ENCODE measurements at places on chromosomes 12 and 14.

DNA sequence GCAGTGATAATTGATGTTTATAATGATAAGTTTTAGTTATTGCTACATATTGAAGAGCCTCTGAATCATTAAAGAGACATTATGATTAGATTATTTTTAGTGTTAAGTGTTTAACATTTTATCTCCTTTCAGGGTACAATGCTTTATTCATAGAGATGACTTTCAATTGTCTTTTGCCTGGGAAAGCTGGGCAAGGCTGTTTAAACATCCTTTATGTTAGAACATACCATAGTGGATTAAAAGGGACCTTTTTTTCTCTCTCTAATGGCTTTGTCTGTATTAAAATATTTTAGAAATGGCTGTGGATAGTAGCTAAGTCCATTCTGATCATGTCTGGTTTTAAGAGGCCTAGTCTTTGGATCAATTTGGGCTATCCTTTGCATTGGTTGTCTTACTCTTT lies 427.5 kb upstream of the MIS18BP1 start:
- DNase-seq: no peak

DNA sequence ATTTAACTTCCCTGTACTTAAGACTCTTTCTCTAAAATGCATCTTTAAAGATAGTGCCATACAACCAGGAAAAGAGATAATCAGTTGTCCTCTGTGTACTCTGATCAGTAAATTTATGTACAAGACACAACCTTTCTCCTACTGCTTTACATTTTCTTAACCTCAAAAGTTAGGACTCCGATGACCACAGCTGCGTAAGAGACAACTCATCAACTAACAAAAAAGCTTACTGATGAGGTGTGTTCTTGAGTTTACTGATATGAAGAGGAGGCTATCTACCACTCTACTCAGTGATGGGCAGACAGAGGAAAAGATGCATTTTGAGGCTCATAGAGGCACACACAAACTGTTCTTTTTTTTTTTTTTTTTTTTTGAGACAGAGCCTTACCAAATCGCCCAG lies 71.4 kb upstream of the HIF1A start:
- no peak for DNase-seq

DNA sequence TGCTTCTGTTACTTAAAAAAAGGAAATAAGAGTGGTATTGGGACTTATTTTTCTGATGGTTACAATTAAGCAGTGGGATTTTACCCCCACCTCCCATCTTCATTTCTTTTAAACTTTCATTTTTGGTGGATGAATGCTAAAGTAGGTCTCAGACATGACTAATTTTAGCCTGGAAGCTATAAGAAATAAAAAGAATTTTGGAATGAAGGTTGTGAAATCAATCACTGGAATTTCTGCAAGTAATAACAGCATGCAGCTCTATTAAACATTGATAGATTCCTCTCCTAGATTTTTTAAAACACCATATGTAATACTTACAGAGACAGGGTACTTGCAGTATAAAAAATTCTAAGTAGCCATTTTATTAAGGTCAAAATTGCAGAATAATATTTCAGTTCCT lies 164.2 kb upstream of the CLEC14A start:
- no peak for DNase-seq

GRCh38 chr14:78448164-78449094 lies 278.3 kb downstream of the NRXN3 start:
- DNase-seq: peak; percentile 23

GRCh38 chr12:75750716-75751306 lies 239.4 kb upstream of the KRR1 start:
- peak; percentile 48 for DNase-seq

GRCh38 chr12:87439990-87440827 lies 589.0 kb downstream of the C12orf50 start:
- peak; percentile 95 for DNase-seq

- DNase-seq: peak; percentile 54
Measured at GRCh38 chr12:124321040-124321481, 26.2 kb downstream of the RFLNA start.

DNA sequence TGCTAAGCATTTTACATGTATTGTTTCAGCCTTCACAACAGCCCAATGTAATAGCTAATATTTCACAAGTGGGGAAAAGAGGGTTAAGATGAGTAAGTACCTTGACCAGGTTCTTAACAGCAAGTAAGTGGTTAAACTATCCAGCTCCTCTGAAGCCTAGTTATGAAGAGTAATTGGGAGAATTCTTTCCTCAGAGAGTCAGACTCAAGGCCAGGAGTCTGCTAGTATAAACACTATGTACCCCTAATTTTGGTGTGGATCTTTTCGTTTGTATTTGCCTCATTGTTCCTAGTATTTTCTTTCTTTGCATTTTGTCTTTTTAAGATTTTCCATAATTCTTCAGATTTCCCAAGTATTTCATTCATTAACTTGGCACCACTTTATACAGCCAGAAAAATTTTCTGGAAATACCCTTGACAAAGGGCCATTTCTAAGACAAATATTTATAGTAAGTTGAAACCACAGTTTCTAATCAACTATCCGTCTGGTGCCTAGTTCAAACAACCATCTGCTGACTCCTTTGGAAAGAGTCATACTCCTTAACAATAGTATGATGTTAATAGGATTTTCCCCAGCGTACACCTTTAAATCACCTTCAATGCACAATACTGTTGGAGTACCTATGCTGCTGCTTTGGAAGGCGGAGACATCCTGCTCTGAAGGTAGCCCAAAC lies 81.2 kb downstream of the SCAF11 start:
- DNase-seq: no peak

GRCh38 chr12:115013236-115013981 lies 329.4 kb upstream of the TBX3 start:
- no peak for DNase-seq

GRCh38 chr12:93476555-93476954 lies 9.2 kb downstream of the MRPL42 start:
- DNase-seq: no peak

DNA sequence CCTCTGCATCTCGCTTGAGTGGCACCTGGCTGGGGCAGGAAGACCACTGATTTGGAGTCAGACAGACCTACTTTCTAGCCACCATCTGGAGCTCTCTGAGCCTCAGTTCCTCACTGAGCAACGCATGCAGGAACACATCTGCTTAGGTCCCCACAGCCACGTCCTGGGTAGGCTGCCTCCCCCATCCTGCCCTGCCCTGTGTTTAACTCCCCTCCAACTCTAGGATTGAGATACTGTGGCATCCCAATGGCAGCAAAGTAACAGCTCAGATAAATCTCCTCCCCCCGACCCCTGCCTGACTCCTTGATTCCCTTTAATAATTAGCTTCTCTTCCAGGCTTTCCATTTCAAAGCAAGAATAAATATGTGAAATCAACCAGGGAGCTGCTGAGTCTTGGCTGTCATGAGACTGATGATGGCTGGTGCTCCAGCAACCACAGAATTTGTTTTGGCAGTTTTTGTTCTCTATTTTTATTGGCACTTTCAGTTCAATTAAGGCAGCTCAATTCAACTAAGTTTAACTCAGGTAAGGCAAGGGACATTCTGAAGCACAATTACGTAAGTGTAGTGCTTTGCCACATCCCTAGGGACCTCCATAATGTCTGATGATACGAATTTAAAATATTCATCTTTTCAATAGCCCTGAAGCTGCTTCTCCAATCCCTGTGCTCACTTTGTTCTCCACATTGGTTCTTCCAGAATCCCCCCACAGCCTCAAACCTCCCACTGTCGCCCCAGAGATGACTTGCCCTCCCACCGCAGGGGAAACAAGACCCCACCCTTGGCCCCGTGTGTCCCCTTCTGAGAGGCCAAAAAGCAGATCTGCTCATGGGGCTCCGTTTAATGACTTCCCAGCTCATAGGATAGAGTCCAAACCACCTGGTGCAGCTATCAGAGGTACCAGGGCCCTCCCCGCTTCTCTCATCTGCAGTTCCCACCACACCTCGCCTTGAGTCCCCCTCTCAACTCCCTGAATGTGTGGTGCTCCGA lies 58.2 kb downstream of the ESR2 start:
- DNase-seq: no peak

- no peak for DNase-seq
Measured at GRCh38 chr14:67420102-67420739, 8.3 kb upstream of the PLEK2 start.

- DNase-seq: no peak
Measured at GRCh38 chr12:114506651-114507050, 100.7 kb upstream of the TBX5 start.

DNA sequence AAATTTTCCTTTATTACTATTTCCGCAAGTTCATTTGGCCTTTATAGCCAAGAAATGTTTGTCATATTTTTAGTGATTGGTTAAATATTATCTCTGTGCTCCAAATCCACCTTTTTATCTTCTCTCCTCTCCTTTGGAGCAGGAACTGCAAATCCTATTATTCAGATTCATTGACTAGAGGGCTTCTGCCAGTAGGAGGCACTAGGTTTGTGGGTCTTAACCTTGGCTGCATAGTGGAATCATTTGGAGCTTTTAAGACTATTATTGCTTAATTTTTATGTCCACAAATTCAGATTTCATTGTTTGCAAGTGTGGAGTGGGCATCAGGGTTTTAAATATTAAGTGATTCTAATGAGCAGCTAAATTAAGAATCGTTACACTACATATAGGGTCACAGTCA lies 75.3 kb upstream of the SYT10 start:
- DNase-seq: no peak

DNA sequence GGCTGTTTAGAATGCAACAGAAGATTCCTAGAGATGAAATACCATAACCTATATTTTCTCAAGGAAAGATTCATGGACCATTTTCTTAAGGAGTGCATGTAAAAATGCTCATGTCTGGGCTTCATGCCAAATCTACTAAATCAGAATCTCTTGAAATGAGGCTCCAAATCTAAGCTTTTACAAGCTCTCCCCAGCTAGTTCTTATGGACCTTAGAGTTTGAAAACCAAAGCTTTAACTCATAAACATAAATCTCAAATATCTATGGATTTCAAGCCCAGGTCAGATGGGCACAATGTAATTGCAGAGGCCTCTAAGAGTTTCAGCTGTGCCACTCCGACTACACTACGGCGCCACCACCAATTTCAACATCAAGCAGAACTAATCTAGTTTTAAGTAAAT lies 117.3 kb upstream of the CAND1 start:
- DNase-seq: peak; percentile 9

DNA sequence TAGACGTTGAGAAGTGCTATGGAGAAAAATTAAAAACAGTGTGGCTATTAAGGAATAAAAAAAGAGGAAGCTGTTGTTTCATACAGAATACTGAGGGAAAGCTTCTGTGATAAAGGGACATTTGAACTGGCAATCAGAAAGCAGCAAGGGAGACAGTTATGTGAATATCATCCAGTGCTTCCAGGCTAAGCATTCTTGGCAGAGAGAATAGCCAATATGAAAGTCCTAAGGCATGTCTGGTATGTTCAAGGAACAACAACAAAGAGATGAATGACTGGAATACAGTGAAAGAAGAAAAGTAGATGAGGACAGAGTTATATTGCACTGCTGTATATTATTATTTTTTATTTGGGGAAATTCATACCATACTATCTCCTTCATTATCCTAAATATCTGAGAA lies 23.9 kb downstream of the SCAF11 start:
- DNase-seq: peak; percentile 43

Measured in M059J (cell line).